ENCODE measurements at places on chromosomes 2 and 18.
A peak's percentile ranks its signal among the peaks of the same experiment; 100 is the strongest.

- no peak for DNase-seq
These were observed 103.5 kb downstream of the ANKRD44 start for GRCh38 chr2:197207106-197207505.

DNA sequence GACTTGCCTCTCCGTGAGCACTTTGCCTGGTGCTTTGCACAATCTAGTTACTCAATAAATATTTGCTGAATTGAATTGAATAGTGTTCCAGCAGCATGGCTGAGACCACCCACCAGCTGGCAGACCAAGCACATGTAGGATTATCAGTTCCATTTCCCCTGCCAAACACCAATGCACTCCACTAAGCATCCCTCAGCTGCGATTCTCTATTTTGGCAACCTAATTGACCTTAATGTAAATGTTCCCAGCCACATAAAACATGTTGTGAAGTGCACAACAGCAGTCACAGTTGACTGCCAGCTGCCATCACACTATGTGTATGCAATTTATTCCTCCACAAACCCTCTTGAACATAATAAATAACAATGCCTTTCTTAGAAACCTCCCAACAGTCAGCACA is 1879.4 kb upstream of the PIK3C3 start:
- no peak for DNase-seq

- DNase-seq = no peak
These were observed 318.7 kb downstream of the CYP26B1 start for GRCh38 chr2:71829008-71829407.

GRCh38 chr2:14827226-14828023 is 194.9 kb downstream of the LRATD1 start:
- DNase-seq = no peak

DNA sequence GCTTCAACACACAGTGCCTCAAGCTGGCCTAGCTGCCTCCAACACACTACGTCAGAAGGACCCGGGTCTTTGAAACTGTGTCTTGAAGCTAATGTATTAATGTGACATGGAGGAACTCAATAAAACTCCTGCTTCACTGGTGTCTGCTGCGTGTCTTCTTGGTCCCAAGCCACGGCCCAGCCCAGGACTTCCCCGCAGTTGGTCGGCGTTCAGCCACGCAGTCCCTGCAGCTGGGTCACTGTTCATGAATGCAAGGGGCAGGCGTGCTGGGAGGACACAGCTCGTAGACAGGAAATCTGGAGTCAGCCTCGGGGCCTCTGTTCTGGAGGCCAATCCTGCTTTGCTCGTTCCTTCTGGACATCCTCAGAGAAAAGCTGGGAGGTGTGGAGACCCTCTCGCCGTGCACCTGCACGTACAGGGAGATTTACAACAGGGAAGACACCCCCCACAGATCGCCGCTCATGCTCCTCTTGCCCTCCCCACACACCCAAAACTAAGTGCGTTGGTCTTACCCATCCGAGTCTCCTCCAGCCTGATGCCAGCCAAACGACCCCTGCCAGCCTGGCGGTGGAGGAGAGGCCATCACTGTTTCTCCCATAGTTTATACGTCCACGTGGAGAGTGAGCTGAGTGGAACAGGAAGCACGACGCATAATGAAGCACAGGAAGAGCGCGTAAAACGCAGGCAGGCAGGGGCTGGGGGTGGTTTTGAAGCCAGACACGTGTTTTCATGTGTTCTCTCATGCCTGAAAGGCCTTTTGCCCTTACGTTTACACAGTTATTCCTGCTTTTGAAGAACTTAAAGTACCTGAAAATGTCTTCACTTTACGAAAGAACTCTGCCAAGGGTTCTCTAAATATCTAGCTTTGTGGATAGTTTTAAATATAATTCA is 39.7 kb downstream of the ADI1 start:
- no peak for DNase-seq

- no peak for DNase-seq
These were observed 28.0 kb downstream of the DNER start for GRCh38 chr2:229686122-229686919.

DNA sequence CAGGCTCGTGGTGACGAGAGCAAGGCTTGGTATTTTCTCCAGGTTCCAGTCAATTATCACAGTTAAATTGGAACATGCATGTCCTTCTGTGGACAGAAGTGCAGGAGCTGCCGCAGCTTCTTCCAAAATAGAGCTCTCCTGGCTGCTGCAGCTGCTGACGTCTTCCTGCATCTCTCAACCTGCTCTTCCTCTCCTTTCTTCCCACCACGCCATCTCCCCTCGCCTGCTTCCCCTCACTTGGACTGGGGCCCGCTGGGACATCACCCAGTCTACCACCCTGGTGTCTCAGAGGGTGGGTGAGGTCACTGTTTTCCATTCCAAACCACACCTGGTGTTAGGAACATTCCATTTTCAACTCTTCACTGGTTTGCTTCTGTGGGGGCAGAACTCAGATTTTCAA is 41.4 kb downstream of the SPP2 start:
- no peak for DNase-seq

DNA sequence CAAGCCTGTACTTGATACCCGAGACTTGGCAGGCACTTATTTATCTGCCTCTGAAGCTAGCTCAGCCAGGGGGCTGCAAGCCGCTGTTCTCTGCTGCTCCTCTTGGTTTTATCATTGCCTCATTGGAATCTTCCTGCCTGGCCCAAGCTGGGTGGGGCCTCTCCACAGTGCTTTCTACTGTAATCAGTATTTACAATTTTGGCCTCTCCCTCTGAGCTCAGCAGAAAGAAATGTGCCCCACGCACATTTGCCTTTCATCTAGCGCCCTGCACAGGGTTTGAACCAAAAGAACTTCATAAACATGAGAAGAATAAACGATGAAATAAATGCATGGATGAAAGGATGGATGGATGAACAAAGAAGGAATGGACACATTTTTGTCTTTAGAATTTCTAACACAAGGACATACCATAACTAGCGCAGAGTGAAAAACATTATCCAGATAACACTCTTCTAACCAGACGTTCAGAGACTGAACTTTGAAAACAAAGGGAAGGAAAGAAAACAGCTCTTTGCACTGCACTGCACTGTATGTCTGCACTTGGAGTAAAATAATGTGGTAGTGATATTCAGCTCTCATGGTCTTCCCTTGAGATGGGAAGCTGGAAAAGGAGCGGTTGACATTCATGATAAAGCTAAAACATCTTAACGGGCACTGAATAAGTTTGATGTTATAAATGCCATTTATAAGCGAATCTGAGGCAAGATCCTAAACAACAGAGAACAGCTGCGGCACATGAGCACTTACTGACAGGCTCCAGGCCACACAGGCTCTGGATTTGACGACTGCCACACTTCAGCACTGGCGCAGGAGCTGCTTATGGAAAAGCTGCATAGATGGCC is 86.8 kb upstream of the SP3 start:
- no peak for DNase-seq

DNA sequence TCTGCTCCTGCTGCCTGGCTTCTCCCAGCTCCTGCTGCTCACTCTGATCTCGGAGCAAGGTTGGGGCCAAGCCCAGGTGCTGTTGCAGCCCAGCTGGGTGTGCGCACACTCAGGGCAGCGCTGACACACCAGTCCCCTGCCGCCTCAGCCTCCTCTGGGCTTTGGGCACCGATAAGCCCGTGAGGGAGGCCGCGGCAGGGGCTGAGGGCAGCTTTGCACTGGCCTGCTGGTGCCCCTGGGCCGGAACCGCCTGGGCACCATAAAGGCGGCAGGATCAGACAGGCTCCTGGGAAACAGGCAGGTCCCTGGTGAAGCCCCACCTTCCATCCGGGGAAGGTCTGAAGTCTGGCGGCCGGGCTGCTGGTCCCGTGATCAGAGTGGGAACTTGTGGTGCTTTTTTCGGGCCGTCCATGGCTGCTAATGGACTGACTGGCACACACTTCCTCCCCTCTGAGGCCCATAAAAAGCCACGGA is 14.1 kb upstream of the EML6 start:
- DNase-seq = no peak

GRCh38 chr2:217065695-217066405 is 206.0 kb upstream of the TNP1 start:
- no peak for DNase-seq

GRCh38 chr2:237500681-237501424 is 13.8 kb downstream of the MLPH start:
- DNase-seq = no peak

GRCh38 chr2:44397447-44398175 is 35.9 kb downstream of the CAMKMT start:
- no peak for DNase-seq

- peak; percentile 5 for DNase-seq
These were observed at the start of gene SH3BP4 for GRCh38 chr2:234951664-234952269. SH3BP4 (plus strand) TSS chr2:234952017; CDS start chr2:235035003, 82,986 bp downstream.

DNA sequence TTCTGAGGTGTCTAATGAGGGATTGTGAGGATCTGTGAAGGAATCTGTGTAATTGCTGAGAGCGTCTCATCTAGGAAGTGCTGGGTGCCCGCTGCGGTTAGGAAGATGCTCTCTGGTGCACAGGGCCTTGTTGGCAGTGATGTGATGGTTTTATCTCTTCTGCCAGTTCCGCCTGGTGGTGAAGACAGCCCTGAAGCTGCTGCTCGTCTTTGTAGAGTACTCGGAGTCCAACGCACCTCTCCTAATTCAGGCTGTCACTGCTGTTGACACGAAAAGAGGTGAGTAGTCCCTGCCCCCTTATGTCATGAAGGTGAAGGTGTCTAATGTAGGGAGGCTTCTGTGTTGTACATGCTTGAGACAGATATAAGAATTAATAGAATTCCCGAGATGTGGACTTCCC is 234.2 kb downstream of the TPGS2 start:
- no peak for DNase-seq
